Activated naive CD4-positive, alpha-beta T cell treated with Interleukin-2 at 50 U/mL for 16 hours (primary cell): ENCODE measurements at places on chromosomes 7 and 10.

GRCh38 chr7:108299251-108299973 is 156.8 kb downstream of the NRCAM start:
- no peak for DNase-seq

GRCh38 chr7:106121189-106121810 is 9.2 kb upstream of the SYPL1 start:
- no peak for DNase-seq

- no peak for DNase-seq
These were observed 556.8 kb upstream of the GALNT17 start for GRCh38 chr7:70574970-70575799.

- DNase-seq: no peak
These were observed 221.2 kb downstream of the ADRA2A start for GRCh38 chr10:111298031-111298430.
